ENCODE measurements at places on chromosomes 3 and 15.

GRCh38 chr3:71621825-71622537, 38.5 kb upstream of the FOXP1 start:
- DNase-seq, result no peak
- no peaks in the 10 kb centered on the region for H3K27me3 ChIP-seq
- H3K36me3 ChIP-seq, result no peaks in the 10 kb centered on the region
- H3K4me1 ChIP-seq, result no peaks in the 10 kb centered on the region
- H3K4me3 ChIP-seq, result no peak overlapping the region

DNA sequence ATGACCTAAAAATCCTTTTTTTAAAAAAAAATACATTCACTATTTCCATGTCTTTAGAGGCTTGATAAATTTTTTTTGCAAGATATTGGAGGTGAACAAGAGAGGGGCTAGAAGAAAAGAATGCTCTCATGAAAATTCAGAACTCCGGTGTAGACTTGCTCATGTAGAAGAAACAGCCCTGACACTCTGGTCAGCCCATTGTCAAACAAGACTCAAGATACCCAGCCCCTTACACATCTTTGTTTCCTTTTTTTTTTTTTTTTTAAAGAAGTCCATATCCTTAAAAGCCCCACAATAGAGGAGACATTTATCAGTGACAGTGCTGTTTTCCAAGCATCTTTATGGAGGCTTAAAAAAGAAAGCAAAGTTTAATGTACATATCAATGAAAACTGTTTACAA, 196.8 kb upstream of the RORA start:
- no peaks in the 10 kb centered on the region for H3K36me3 ChIP-seq
- H3K27ac ChIP-seq, result no peak overlapping the region
- no peaks in the 10 kb centered on the region for H3K27me3 ChIP-seq
- no peak overlapping the region for H3K4me3 ChIP-seq

- DNase-seq, result no peak
- no peaks in the 10 kb centered on the region for H3K27me3 ChIP-seq
- H3K4me1 ChIP-seq, result no peaks in the 10 kb centered on the region
- H3K36me3 ChIP-seq, result peaks cover 3% of the 10 kb centered on the region
These were observed 10.2 kb downstream of the ZNF445 start for GRCh38 chr3:44467241-44467640.

- H3K4me1 ChIP-seq, result no peaks in the 10 kb centered on the region
- H3K27ac ChIP-seq, result no peak overlapping the region
- DNase-seq, result no peak
- no peak overlapping the region for H3K4me3 ChIP-seq
- H3K36me3 ChIP-seq, result no peaks in the 10 kb centered on the region
- no peaks in the 10 kb centered on the region for H3K27me3 ChIP-seq
These were observed 57.5 kb upstream of the CSPG4 start for GRCh38 chr15:75770131-75770530.

DNA sequence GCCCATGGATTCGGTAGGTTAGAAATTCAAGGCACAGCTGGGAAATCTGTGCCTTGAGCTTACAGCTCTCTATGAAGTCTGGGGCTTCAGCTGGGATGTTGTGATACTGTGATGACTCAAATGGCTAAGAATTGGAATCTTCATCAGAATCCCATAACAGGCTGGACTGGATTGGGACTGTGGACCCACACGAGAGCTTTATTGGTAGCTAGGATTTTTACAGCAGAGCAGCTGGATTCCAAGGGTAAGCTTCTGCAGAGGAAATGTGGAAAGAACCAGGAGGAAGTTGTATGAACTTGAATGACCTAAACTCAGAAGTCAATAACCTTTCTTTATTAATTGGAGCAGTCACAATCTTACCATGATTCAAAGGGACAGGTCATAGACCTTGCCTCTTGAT, 1187.1 kb downstream of the ROBO1 start:
- DNase-seq, result no peak
- no peaks in the 10 kb centered on the region for H3K36me3 ChIP-seq
- no peaks in the 10 kb centered on the region for H3K4me1 ChIP-seq
- H3K27me3 ChIP-seq, result no peaks in the 10 kb centered on the region

GRCh38 chr15:79067969-79068368, 22.6 kb downstream of the RASGRF1 start:
- no peaks in the 10 kb centered on the region for H3K36me3 ChIP-seq
- no peaks in the 10 kb centered on the region for H3K27me3 ChIP-seq
- DNase-seq, result no peak

DNA sequence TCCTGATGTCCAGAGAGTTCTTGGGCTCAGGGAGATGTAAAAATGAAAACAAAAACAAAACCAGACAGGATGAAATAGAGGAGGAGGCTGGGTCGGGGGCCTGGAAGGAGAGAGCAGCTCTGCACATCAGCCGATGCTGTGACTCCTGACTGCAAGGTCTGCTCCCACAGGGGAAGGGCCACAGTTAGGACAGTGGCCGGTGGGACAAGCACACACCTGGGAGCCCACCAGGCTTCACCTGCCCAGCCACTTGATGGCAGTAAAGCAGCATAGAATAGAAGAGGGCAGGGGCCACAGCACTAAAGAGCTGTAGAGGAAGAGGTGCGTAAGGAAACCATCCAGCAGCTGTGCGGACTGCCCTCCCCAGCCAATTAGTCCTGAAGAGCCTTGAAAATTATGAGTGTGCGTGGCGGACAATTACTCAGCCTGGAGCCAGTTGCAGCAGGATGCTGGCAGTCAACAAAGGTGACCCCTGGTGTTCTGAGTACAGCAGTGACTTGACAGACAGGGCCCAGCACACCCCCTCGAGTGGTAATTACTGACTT, 29.8 kb downstream of the ALS2CL start:
- no peak for DNase-seq
- no peak overlapping the region for H3K4me3 ChIP-seq
- H3K36me3 ChIP-seq, result no peaks in the 10 kb centered on the region
- no peak overlapping the region for H3K27ac ChIP-seq

DNA sequence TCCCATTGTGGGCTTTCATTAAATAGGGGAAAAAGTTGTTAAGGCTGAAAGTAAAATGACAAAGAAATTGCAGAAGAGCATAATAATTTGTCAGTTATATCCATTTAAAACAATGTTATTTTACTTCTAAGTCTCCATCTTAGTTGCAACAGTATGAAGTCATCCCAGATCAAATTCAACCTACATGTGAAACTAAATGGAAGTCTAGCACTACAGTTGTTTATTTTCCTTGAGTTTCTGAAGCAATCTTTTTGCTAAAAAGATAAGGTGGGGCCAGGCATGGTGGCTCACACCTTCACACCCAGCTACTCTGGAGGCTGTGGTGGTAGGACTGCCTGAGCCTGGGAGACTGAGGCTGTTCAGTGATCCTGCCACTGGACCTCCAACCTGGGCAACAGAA, 80.2 kb downstream of the DPH6 start:
- H3K36me3 ChIP-seq, result no peaks in the 10 kb centered on the region
- no peak overlapping the region for H3K27ac ChIP-seq
- H3K27me3 ChIP-seq, result no peaks in the 10 kb centered on the region
- H3K4me3 ChIP-seq, result no peak overlapping the region
- DNase-seq, result no peak
- H3K4me1 ChIP-seq, result no peaks in the 10 kb centered on the region

GRCh38 chr15:38609097-38609738, 44.6 kb upstream of the RASGRP1 start:
- H3K4me1 ChIP-seq, result no peaks in the 10 kb centered on the region
- DNase-seq, result no peak
- peaks cover 9% of the 10 kb centered on the region for H3K27me3 ChIP-seq
- no peak overlapping the region for H3K4me3 ChIP-seq
- H3K27ac ChIP-seq, result no peak overlapping the region

GRCh38 chr15:99359769-99360168, 108.5 kb downstream of the LRRC28 start:
- H3K4me1 ChIP-seq, result no peaks in the 10 kb centered on the region
- no peak overlapping the region for H3K27ac ChIP-seq
- no peak overlapping the region for H3K4me3 ChIP-seq
- DNase-seq, result no peak
- H3K27me3 ChIP-seq, result no peaks in the 10 kb centered on the region

DNA sequence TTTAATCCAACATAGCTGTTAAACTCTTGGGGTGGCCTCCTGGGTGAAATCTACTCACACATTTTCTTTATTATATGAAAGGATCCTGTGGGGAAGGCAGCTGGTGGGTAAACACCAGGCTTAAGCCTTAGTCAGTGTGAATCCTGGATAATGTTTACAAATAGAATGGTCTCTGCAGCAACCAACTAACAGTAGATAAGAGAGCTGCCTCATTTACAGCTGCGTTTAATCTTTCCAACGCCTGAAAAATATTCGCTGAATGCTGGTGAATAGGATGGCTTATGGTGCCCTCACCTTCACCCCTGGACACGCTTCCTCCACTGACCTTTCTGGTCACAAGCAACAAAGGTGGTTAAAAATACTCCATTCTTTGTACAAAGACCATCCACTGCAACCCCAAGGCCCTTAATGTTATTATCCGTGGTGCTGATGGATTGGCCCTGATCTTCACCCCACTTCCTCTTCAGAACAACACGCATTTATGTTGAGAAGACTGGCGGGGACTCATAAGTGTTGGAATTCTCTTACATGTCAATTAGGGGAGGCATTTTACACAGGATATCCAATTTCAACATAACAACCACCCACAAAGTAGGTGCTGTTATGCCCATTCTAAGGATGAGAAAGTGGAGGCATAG, 120.0 kb upstream of the FRMD4B start:
- no peaks in the 10 kb centered on the region for H3K36me3 ChIP-seq
- H3K4me3 ChIP-seq, result no peak overlapping the region
- no peak overlapping the region for H3K27ac ChIP-seq
- H3K4me1 ChIP-seq, result no peaks in the 10 kb centered on the region
- H3K27me3 ChIP-seq, result no peaks in the 10 kb centered on the region
- DNase-seq, result no peak
